Muscle of arm (tissue), 14 donors: ENCODE measurements at places on chromosomes 3 and 15.

- DNase-seq = no peak
Observed at GRCh38 chr3:105598042-105598796, 231.5 kb downstream of the ALCAM start.

GRCh38 chr3:38738630-38739395 lies 77.2 kb downstream of the SCN10A start:
- no peak for DNase-seq

- no peak for DNase-seq
Observed at GRCh38 chr3:72342450-72342849, 505.8 kb downstream of the SHQ1 start.

DNA sequence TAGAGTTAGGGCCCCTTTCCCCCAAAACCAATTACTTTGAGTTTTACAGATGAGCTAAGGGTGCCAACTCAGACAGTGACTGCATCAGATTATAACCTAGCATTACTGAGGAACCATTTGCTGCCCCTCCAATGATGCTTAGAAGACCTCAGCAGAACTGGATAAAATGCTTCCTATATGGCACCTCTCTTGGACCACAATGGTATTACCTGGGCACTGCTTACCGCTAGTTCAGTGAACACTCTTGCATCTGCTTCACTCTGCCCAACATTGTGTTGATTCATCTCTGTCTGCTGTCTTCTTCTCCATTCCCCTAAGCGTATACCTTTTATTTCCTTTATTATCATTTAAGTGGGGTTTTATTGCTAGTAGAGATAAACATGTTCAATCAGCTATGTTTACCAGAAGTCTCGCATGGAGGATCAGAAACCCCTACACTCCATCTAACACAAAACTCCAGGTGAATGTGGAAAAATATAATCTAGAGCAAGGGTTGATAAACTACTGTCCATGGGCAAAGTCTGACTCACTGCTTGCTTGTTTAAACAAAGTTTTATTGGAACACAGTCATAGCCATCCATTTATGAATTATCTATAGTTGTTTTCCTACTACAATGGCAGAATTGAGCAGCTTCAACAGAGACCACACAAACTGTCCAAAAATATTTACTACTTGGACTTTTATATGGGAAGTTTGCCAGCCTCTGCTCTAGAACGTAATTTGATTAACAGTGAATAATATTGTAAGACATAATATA lies 100.2 kb upstream of the PTX3 start:
- DNase-seq = no peak

DNA sequence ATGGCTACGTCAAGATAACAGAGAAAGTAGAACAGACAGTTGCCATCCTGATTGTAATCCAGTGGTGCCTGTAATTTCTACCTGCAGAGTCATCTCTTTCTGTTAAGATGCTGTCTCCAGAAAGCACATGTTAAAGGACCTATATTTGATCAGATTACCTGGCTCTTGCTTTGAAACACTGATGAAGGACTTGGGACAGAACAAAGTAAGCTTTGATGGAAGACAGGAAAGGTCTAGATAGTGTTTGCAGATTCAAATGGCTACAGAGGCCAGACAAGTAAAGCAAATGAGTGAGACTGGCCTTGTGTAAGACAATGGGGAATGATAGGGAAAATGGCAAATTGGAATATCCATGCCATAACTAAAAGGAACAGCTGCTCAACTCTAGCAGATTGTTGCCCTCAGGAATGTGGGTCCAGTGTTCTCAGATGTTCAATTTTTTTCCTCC lies 1.8 kb upstream of the GSK3B start:
- no peak for DNase-seq
